ENCODE measurements at places on chromosomes 6 and 20. TPM values are rescaled to one million over a fixed set of nuclear protein-coding genes. Genes with fewer than 3 reads are reported as not detected.

The ZNF311 gene
- 0.99 TPM for total RNA-seq

The NOL4L gene
- 5.5 TPM for total RNA-seq

The C6orf118 gene
- total RNA-seq: not detected

The OXT gene
- total RNA-seq: not detected

The KCNS1 gene
- 1.4 TPM for total RNA-seq

The RCAN2 gene
- total RNA-seq: 2.3 TPM

The LRFN2 gene
- not detected for total RNA-seq

The CYP39A1 gene
- total RNA-seq: 0.78 TPM

The HNF4A gene
- total RNA-seq: not detected

The IPCEF1 gene
- 0.07 TPM for total RNA-seq

The BPI gene
- 0.30 TPM for total RNA-seq
